CD4-positive, alpha-beta T cell treated with Interleukin-6 for 4 hours (primary cell): ENCODE measurements at places on chromosomes 16 and 17.

GRCh38 chr17:59893676-59894100, 767 bp downstream of the RPS6KB1 start:
- DNase-seq: no peak

DNA sequence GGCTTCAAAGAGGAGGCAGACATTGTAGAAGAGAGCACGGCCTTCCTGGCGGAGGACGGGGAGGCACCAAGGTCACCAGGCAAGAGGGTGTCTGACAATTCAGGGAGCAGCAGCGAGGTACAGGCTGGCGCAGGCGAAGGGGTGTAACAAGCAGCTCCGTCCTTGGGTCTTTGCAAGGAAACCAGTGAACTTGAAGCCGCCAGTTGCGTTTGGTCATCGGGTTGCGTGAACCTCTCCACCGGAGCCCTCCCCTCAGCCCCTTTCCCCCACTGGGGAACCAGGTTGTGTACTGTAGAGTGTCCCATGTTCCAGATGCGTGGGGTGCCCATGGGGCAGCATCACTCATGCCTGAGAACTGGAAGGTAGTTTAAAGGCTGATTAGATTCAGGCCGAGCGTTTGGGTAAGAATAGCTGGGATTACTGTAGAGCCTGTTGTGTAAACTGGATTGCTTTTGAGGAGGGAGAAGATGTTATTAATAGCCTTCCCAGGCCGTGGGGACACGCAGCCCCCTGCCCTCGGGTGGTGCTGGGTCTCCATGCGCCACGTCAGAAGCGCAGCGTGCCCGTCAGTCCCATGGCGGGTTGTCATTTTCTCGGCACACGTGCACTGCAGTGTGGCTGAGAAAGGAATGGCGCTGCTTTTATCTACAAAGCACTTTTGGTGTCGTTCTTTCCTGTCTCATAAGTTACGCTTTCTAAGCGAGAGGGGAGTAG, 2.5 kb downstream of the MRPL12 start:
- no peak for DNase-seq

DNA sequence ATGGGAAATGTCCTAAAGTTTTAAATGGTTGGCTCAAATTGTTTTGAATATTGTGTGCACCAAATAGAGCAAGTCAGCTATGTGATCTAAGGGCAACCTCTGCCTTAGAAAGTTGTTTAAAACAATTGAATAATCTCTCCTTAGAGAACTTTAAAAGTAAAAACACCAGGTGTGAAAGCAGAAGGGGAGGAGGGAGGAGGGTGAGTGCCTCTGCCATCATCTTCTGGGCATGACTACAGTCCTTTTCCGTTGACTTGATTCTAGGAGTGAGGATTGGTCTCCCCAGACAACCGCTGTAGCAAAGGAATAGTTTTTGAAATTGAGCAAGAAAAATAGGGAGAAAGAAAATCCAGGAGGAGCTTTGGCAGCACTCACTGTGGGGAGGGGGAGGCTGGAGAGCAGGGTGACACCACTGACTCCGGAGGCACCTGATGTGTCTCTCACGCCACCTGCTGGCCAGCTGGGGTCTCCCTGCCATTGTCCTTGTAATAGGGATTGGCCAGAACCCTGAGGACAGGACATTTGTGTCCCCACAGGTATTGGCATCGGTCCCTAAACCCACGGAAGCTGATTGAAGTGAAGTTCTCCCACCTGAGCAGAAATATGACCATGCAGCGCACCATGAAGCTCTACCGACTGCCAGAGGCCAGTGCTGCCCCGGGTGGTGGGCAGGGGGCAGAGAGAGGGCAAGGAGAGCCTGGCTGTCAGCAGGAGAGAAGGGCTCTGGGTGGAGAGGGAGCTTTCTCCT, 33.3 kb downstream of the PLCD3 start:
- peak; percentile 85 for DNase-seq

DNA sequence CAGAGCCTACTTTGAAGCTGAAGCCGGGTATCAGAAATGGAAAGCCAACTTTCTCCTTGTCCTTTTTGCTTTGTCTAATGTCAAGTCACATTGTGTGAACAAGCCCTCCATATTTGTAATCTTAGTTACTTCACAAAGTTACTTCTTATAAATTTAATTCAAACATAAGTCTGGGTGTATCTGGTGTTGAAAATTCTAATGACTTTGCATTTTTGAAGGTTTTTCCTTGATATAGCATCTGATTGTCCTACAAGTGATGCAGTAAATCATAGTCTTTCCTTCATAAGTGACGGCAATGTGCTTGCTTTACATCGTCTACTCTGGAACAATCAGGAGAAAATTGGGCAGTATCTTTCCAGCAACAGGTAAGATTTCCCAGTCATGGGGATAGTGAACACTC, 36.9 kb downstream of the OMG start:
- DNase-seq: no peak

GRCh38 chr16:82260212-82260795, 90.3 kb upstream of the MPHOSPH6 start:
- no peak for DNase-seq

GRCh38 chr17:30939051-30939689, 17.4 kb downstream of the ADAP2 start:
- no peak for DNase-seq

GRCh38 chr17:1730326-1731193, 6.1 kb downstream of the WDR81 start:
- DNase-seq: no peak

DNA sequence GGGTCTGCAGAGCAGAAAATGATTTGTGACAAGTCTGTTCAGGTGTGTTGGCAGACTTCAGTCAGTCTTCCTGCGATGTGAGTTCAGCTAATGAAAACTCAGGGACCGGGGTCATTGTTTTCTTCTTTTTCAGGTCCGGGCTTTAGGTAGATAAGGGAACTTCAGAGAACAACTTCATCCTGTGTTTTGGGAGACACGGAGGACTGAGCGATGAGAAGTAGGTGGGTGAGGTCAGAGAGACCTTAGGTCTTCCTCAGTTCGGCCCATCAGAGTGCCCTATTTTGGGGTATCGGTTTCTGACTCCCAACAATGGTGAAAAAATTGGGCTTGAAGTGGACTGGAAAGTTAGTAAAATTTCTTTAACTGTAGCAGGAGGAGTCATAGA, 88.9 kb upstream of the ATF7IP2 start:
- DNase-seq: no peak

GRCh38 chr16:29729116-29729521, 16.7 kb downstream of the C16orf54 start:
- DNase-seq: no peak

GRCh38 chr17:8991514-8992285, 26.2 kb upstream of the PIK3R5 start:
- peak; percentile 78 for DNase-seq

- no peak for DNase-seq
These were observed 191.0 kb downstream of the IRF8 start for GRCh38 chr16:86089991-86090390.

GRCh38 chr16:52451971-52452421, 94.9 kb downstream of the TOX3 start:
- no peak for DNase-seq

DNA sequence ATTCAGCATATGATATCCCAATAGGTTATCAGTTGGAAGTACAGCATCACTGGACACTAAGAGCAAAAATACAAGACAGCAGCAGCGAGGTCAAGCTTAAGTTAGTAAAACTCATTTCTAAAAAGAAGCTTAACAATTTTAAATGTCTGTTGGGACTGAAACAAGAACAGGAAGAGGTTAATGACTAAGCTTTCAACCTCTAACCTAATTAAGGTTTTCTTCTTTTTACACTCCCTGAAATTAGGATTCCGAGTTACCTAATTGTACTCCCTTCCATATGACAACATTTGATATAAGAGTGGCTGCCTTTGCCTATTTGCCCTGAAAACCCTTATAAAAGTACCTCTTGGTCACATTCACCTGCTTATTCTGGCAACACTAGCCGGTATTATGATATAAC, 34.3 kb downstream of the CPSF4L start:
- no peak for DNase-seq

DNA sequence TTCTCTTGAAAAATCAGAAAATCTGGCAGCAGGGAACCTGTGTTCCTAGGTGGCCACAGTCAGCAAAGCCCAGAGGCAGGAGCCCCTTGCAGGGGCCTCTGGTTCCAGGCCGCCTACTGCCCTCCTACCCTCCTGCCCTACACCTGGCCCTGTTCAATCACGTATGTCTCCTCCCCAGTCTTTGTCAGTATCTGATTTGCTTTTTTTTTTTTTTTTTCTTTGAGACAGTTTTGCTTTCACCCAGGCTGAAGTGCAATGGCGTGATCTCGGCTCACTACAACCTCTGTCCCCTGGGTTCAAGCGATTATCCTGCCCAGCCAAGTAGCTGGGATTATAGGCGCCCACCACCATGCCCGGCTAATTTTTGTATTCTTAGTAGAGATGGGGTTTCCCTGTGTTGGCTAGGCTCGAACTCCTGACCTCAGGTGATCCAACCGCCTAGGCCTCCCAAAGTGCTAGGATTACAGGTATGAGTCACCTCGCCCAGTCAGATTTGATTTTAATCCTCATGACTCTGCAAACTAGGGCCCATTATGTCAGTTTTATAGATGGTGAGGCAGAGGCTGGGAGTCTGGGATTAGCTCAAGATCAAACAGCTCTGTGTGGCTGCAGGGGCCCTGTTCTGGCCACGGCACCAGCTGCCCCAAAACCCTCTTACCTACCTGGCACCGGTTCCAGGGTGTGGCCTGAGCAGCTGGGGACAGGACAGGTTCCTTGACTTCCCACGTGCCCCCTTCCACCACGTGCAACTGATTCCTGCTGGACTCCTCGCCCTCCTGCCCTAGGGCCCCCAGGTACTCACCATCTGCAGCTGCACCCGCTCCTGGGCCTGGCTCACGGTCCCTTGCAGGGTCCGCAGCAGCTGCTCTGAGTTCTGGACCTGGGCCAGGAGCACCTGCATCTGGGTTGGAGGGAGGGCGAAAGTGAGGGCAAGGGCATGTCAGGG, 14.7 kb downstream of the RABEP2 start:
- DNase-seq: no peak

GRCh38 chr17:55911186-55911585, 160.3 kb downstream of the PCTP start:
- DNase-seq: no peak

DNA sequence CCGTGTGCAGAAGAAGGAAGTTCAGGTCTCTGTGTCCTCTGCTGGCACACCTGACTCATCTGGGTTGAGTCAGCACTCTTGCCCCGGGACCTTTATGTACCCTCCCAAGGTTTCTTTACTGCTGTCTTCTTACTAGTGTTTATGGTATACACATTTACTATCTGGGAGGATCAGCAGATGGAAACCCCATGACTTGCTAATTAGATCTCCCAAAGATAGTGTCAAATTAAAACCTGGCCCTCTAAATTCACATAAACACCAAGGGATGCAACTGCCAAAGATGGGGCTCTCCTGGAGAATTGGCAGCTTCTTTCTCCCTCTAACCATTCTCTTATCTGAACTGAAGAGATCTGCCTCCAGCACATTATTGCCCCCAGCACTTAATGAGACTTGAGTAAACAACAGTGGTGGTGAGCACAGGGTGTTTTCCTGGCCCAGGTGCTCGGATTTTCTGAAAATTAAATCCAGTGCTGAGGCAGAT, 718.1 kb upstream of the SOX9 start:
- no peak for DNase-seq

GRCh38 chr16:69410219-69410990, 14.0 kb upstream of the CYB5B start:
- no peak for DNase-seq

DNA sequence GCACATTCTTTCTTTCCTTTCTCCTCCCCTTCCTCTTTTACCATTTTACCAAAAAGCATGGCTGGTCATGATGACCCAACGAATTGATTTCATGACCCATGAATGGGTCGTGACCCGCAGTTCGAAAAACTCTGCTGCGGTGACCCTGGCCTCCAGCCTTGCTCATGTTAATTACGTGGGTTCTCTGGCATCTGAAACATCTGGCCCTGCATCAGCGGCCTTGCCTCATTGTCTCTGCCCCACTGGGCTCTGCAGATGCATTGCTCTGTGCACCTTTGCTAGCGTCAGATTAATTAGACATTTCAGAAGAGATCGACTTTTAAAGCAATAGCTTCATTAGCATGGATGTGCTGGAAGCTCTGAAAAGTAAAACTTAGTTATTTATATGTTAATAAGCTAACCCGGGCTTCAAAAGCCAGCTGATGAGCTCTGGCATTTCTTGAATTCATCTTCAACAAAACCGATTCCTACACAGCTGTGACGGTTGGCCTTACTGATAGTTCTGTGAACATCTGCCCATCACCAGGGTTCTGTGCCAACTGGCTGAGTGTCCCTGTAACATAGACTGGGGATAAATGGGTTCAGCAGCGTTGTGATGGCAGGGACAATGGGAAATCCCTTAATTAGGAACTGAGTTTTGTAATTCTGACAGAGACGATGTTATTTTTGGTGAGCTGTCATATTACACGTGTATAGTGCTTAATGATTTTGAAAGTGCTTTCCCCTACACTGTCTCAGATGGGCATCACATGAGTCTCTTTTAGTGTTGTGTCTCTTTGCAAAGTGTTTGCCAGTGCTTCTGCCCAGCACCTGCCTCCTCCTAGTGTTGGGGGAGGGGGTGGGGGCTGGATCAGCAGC, 225.9 kb upstream of the EEF2KMT start:
- DNase-seq: no peak

DNA sequence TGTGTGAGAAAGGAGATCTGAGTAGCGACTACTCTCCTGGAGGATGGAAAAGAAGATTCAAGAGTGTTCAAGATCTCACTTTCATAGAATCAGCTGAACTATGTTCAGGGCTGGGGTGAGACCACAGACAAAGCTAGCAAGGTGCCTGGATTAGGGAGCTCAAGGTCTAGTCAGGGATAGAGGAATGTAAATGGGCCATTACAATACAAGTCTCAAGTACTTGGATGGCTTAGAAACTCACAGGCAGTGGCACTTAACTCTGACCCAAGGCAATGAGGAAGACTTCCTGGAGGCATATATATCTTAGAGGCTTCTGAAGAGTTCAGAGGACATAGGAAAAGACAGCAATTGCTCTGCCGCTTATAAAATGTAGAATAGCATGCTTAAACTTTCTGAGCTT, 184.9 kb upstream of the CDH11 start:
- no peak for DNase-seq

DNA sequence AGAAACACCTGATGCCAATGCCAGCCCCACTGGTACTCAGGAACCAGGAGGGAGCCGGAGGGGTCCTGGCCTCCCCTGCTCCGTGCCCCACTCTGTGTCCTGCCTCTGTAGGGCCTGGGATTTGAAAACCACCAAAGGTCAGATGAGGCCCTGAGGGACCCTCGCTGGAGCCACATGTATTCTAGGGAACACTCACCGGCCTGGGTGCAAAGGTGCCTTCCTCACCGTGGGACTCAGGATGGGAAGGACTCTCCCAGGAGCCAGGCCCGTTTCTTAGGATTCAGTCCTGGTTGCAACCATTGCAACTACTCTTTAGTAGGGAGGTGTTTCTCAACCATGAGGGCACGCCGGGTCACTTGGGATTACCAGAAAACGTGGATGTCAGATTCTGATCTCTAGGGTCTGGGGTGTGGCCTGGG, 74.6 kb downstream of the N4BP1 start:
- DNase-seq: no peak

- no peak for DNase-seq
These were observed 8.7 kb upstream of the ANKS4B start for GRCh38 chr16:21224800-21225199.
